ENCODE measurements at places on chromosomes 12 and 14.

DNA sequence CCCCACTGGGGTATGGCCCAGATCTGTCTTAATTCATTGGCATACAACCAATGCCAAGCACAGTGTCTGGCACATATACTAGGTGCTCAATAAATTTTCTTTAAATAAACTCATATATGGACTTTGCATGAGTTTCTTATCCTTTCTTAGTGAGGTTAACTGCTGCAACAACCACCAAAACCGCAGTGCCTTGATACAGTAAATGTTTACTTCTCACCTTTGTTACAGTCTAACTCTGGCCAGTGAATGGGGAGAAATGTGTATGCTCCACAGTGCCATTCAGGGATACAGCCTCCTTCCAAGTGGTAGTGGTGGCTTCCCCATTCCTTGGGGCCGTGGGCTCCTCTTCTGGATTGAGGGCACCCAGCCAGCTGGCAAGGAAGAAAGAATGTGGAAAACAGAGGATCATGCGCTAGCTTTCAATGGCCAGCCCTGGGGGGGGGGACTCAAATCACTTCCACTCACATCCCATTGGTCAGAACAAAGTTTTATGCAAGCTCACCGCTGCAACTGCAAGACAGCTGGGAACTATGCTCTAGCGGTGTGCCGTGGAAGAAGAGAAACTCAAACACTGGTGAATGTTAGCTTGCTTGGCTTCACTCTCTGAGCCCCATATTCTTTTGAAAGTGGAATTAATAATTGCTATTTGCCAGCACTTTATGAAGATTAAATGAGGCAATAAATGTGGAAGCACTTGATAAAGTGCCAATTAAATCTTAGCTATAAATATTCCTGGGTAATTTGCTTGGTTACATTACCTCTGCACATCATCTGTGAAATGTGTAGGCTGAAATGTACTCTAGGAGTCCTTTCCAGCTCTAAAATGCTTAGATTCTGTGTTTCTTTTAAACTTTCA lies 51.0 kb upstream of the SOCS2 start:
- no peak for DNase-seq

DNA sequence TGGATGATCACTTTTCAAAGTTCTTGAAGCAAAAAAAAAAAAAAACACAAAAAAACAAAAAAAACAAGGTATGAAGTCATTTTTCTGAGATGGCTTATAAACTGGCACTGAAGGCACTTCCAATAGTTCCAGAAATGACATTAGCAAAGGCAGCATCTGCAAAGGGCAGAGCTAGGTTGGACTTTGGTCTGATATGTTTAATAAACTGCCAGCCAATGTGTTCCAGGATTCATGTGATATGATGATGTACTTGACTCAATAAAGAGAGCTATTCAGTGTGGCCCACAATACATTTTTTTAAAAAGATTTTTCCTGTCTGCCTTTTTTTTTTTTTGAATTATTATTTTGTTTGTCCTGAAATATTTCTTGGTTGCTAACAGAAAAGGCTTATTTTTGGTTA lies 79.6 kb downstream of the VRK1 start:
- no peak for DNase-seq

GRCh38 chr14:52538623-52539022 lies 13.7 kb downstream of the TXNDC16 start:
- no peak for DNase-seq

DNA sequence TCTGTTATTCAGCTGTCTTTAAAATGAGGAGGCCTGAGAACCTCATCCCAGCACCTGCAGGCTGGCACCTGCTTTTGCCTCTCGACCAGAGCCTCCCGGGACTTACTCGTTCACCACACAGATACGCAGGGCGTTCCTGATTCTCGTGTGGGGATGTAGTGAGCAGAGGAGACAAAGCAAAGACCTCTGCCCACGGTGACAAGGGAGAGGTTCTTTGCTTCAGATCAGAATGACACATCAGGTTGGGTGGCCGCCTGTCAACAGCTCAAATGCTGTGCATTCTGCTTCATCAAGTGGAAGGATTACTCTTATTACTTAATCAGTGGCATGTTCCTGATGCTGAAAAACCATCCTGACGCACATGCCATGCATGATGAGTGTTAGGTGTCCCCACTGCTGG lies 24.4 kb downstream of the DEGS2 start:
- no peak for DNase-seq

DNA sequence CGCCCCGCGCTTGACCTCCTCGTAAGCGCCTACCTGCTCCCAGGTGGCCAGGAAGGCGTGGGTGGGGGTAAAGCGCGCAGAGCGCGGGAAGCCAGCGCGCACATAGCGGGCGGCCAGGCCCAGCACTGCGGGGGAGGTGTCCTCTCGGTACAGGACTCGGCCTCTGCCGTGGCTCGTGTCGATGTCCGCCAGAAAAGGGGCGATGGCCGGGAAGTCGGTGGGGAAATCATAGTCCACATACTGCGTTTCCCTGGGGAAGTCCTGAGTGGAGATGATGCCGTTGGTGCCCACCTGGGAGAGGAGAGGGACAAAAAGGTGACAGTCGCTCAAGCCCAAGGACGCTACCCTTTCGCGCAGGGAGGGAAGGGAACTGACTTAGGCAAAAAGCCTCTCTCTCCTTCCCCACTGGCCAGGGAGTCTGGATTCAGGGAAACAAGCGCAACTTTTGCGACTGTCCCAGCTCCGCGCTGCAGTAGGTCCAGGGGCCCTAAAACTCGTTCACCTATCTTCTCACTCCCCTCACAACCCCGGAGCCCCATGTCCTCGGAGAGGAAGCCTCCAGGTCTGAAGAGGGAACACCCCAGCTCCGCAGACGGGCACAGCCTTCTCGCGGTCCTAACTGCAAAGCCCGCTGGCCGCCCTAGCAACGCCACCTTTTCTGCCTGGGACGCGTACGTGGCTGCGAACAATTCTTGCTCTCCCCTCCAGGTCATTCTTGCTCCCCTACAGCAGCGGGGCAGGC lies 815 bp downstream of the NID2 start:
- DNase-seq: peak; percentile 6

- DNase-seq: no peak
Observed at GRCh38 chr12:110563702-110564470, 19.2 kb downstream of the PPTC7 start.

- DNase-seq: no peak
Observed at GRCh38 chr14:75885829-75886228, 96.0 kb downstream of the TGFB3 start.

DNA sequence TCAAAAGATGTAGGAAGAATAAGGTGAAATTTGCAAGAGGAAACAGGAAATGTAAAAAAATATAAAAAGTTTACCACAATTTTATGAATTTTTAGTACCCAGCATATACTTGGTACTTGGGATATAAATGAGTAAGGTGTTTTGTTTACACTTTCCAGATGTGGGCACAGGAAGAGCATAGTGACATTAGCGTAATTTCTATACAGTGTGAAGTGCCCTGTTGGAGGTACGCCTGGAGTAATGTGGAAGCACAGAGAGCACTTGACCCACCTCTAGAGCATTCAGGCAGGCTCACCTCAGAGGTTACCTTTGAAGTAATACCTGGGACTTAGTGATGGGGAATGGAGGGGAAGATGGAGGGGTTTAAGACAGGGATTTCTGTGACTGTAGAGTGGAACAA lies 89.5 kb downstream of the AEBP2 start:
- no peak for DNase-seq
